ENCODE measurements at places on chromosomes 13 and 19.

DNA sequence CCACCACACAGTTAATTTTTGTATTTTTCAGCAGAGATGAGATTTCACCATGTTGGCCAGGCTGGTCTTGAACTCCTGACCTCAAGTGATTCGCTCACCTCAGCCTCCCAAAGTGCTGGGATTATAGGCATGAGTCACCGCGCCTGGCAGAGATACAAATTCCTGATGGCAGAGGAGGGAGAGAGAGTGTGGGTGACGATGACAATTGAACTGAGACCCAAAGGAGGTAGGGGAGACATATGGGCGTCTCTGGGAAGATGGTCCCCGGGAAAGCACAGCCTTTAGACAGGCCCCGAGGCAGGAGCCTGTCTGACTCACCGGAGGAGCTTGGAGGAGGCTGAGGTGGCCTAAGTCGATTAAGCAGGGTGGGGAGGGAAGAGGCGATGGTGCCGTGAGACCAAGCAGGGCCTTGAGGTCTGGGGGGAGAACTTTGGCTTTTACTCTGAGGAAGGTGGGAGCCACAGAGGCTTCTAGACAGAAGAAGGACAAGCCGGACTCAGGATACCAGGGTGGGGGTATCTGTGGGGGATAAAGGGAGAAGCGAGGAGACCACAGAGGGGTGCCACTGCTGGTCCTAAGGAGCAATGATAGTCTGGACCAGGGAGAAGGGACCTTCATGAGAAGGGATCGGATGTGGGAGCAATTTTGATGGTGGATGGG lies 38.2 kb downstream of the ARRDC2 start:
- DNase-seq = peak; percentile 59

DNA sequence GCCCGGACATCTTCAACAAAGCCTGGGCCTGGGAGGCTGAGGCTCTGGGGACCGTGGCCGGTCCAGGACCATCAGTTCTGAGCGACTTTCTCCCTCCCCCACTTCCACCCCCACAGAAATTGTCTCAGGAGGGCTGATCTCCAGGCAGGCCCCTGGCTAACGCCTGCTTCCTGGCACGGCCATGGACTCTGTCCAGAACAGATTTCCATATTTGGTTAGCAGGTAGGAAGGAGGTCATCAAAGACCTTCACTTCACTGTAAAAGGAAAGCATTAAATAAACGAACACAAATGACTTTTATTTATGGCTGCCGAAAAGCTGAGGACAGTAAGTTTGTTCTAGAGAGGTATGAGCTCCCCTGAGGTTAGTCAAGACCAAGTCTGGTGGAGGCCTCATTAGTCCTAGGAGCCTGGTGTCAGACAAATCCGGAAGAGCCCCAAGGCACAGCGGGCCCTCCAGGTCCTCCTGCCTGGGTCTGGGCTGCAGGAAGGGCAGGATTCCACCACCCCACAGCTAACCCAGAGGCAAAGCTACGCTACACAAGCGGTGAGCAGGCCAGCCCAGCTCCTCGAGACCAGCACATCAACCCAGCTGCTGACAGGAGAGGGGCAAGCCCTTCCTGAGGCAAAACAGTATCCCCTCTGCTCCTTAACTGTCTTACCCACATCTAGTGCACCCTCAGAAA lies 4.6 kb upstream of the PLPP2 start:
- DNase-seq = no peak

DNA sequence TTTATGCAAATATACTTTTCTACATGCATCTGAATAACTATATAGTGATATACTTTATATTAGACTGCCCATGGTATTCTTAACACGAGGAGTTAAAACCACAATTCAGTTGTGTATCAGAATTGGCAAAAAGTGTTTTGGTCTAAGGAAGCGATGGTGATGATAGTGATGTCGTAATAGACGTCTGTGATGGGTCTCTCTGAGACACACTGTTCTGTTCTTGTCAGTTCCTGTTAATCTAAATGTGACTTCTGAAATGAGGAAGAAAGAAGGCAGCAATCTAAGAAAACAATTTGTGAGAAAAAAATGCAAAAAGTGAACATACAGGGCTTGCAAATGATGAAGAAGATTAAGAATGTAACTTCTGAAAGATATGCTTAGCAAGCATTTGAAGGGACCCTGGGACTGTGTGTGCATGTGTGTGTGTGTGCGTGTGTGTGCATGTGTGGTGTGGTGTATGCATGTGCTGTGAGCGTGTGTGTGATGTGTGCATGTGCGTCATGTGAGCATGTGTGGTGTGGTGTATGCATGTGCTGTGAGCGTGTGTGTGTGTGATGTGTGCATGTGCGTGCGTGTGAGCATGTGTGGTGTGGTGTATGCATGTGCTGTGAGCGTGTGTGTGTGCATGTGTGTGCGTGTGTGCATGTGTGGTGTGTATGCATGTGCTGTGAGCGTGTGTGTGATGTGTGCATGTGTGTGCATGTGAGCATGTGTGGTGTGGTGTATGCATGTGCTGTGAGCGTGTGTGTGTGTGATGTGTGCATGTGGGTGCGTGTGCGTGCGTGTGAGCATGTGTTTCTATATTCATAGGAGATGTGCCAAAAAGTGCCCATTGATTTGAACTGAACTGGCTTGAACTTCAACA lies 131.8 kb downstream of the IRS2 start:
- no peak for DNase-seq

DNA sequence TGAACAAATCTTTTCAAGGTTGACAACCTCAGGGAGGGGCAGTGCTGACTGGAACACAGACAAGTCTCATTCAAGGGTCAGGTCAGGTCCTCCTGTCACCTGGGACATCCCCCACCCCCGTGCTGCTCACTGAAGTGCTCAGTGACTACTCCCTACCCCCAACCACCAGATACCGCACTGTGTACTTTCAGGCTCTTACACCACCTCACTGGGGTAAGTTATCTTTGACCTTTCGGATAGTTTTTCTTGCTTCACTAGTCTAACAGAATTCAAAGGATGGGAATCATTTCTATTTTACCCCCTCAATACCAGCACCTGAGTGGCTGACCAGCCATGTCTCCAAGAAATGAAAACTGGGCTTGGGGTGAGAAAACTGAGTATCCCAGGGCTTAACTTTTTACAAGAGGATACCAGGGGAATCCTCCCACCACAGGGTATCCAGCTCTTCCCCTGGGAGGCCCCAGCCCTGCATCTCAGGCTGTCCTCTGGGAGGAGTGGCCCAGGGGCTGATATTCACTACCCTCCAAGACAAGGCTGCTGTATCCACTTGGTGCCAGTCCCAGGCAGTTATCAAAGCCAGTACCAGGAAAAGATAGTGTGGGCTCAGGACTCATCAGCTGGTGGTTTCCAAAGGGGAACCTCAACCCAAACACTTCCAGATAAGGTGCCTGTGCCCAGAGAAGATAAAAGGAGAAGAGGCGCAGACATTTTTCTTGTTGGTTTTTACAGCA lies 2.1 kb downstream of the ZNF563 start:
- DNase-seq = no peak

- no peak for DNase-seq
Measured at GRCh38 chr19:1053176-1054101, 13.5 kb upstream of the ARHGAP45 start.

DNA sequence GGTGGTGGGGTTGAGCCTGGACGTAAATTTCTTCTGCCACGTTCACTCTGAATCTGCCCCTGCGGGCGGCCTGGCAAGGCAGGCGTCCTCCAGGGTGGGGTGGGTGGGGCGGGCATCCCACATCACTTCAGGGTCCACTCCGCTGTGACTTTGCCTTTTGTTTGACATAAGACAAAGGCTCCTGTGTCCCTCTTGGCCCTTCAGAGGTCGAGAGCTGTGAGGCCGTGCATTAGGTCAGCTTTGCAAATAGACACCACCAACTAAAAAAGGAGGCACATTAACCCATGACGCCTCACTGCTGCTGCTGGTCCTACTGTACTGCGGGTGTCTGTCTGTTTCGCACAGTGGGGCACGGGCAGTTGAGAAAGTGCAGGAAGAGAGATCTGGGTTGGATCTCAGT lies 10.5 kb upstream of the ZNF536 start:
- no peak for DNase-seq

GRCh38 chr19:5947435-5947834 lies 30.5 kb downstream of the RANBP3 start:
- no peak for DNase-seq

DNA sequence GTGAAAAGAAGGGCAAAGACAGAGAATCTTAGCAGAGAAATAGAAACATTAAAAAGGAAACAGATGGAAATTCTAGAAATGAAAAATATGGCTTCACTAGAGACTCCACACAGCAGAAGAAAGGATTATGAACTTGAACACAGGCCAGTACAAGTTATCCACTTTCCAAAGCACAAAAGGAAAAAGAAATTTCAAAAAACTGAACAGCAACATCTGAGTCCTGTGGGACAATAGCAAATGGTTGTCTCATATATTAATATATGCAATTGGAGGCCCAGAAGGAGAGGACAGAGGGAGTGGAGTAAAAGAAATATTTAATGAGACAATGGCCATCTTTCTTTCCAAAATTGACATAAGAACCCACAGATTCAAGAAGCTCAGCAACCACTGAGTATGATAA lies 141.7 kb upstream of the GJB6 start:
- no peak for DNase-seq

GRCh38 chr13:41931337-41931736 lies 29.6 kb downstream of the VWA8 start:
- peak; percentile 32 for DNase-seq

DNA sequence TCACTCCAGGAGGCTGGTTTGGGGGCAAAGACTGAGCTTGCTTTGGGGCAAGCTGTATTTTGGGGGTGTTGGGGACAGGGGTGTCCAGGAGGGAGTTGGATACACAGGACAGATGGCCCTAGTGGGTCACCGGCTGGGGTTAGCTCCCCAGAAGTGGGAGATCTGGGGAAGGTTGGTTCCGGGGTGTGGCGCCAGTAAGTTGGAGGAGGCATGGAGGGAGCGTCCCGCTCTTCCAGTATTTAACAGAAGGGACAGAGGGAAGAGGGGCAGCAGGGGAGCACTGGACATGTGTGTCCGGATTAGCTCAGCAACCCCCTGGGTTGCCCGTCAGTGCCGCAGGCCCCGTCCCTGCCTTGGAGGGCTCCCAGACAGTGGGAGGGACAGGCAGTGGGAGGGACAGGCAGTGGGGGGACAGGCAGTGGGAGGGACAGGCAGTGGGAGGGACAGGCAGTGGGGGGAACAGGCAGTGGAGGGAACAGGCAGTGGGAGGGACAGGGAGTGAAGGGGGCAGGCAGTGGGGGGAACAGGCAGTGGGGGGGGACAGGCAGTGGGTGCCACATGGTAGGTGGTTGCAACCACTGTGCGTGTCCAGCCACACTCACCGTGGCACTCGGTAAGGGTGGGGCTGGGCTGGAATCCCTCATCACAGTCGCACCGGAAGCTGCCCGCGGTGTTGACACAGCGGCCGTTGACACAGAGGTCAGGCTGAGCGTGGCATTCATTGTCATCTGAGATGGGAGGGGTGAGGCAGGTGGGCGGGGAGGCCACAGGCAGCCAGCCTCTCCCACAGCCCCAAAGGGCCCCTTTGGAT lies 33.2 kb downstream of the CCL25 start:
- no peak for DNase-seq

- DNase-seq = no peak
Measured at GRCh38 chr19:6100284-6100915, 9.9 kb downstream of the RFX2 start.

- DNase-seq = no peak
Measured at GRCh38 chr13:97194479-97194878, 27.7 kb upstream of the MBNL2 start.

GRCh38 chr19:17615889-17616685 lies 60.6 kb downstream of the COLGALT1 start:
- no peak for DNase-seq

DNA sequence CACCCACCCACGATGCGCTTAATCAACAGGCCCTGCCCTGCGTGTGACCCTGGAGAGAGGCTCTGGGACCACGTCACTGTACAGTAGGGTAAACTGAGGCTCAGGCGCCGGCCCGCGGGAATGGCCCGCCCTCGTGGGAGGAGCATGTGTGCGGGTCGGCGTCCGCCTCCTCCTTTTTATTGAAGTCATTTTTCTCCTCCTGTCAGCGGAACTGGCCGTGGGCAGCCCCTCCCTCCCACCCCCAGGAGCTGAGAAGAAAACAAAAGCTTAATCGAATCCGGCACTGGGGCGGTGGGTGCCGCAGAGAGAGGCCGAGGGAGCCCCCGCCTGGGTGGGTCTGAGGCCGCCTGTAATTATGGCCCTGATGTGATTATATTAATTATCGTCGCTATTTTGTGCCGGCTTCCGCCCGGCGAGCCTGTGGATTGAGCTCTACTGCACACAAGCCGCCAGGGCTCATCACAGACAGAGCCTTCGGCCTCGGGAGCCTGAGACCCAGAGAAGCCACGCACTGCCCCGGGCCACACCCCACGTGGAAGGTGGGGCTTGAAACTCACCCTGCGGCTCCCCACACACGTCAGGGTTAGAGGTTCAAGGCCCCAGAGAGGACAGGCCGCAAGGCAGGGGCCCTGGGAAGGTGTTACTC lies 7.0 kb downstream of the C2CD4C start:
- no peak for DNase-seq

- no peak for DNase-seq
Measured at GRCh38 chr19:575527-576506, 3.4 kb downstream of the BSG start.

- no peak for DNase-seq
Measured at GRCh38 chr13:62997696-62998095, 1582.0 kb upstream of the PCDH20 start.

- no peak for DNase-seq
Measured at GRCh38 chr13:76637641-76638141, 248.5 kb downstream of the KCTD12 start.

DNA sequence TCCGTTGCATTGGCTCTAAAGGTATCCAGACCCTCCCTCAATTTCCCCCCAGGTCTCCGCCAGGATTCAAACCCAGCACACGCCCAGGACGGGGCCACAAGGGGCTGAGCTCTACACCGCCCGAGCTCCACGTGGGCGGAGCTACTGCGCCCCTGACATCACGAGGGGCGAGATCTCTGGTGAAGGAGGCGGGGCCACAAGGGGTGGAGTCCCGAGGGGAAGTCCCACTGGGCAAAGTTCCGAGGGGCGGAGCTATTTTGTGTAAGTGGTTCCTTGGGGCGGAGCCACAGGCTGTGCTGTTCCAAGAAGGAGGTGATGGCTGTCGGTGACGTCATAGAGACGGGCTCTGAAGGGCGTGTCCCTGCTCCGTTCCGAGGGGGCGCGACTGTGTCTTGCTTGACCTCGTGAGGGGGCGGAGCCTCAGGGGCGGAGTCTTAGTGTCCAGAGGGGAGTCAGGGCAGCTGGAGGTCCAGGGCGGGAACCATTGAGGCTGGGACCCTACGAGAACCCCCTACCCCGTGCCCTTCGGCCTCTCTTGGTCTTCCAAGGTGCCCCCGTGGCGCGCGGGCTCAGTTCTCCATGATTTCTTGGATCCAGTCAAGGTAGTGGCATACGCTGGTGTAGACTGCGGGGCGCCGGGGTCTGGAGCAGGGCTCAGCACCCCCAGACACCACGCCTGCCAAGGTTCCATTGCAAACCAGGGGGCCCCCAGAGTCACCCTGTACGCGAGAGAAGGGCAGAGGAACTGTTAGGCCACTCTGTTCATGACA lies 1.3 kb upstream of the KLK8 start:
- no peak for DNase-seq

DNA sequence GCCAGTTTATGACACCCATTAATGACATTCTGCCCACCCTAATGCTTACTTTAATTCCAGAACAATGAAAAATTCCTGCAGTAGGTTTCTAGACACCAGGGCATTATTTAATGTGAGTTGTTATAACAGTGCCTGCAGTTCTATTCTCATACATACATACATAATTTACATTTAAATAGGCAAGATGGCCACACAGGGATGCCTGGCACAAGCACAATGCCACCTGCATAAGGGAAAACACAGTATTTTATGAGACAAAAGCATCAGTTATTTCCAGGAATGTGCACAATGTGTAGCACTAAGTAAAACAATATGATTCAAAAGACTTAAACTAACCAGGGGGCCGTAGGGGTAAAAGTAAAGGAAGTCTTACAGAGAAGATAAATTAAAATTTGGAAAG lies 243.9 kb upstream of the SPRY2 start:
- DNase-seq = no peak
